ENCODE measurements at places on chromosomes 13 and 19. TPM values are rescaled to one million over a fixed set of nuclear protein-coding genes. Genes with fewer than 3 reads are reported as not detected.

The SULT2A1 gene
- not detected for total RNA-seq

The ZNF792 gene
- total RNA-seq = 3.4 TPM

The ZNF626 gene
- 10.0 TPM for total RNA-seq

The TYROBP gene
- total RNA-seq = not detected

The MEIS3 gene
- 25.8 TPM for total RNA-seq

The GDF15 gene
- total RNA-seq = 79.5 TPM

The NTF4 gene
- 8.0 TPM for total RNA-seq

The ZNF283 gene
- total RNA-seq = 5.1 TPM

The TNFSF13B gene
- total RNA-seq = 1.1 TPM

The CGB7 gene
- 0.96 TPM for total RNA-seq

The PCDH8 gene
- total RNA-seq = not detected
